ENCODE measurements at places on chromosomes 11 and 22. TPM values are rescaled to one million over a fixed set of nuclear protein-coding genes. Genes with fewer than 3 reads are reported as not detected.

GRCh38 chr11:124346311-124346955, 26.4 kb upstream of the OR8D2 start:
- no peaks in the 10 kb centered on the region for H3K36me3 ChIP-seq
- no peaks in the 10 kb centered on the region for H3K27me3 ChIP-seq
- no peak for DNase-seq
- no peak overlapping the region for H3K27ac ChIP-seq
- no peak overlapping the region for H3K4me3 ChIP-seq

DNA sequence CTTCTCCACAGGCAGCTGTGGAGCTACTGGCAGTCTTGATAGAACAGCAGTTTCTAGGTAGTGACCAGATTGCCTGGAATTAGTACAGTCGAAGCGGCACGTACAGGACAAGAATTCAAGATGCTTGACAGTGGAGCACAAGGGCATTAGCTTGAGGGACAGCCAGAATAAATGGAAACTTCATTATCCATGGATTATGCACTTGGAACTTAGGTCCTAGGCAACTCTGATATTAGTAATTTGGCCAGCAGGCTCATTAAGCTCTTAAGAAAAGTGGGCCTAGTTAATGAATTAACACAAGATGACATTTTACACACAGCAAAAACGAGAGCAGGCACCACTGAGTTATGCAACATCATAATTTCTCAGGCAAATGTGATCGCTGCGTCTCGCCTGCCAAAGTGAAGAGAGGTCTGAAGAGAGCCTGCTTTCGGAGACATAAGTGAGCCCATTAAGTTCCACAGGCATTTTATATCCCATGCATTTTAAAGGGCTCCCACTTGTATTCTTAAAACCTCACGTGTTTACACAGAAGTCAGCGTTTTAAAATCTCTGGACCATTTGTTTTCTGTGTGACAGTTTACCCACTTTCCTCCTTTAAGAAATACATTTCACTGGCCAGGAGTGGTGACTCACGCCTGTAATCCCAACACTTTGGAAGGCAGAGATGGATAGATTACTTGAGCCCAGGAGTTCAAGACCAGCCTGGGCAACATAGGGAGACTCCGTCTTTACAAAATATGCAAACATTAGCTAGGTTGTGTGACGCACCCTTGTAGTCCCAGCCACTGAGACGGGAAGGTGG, 66.2 kb downstream of the COMMD9 start:
- H3K4me3 ChIP-seq: no peak overlapping the region
- H3K27ac ChIP-seq: no peak overlapping the region
- no peaks in the 10 kb centered on the region for H3K36me3 ChIP-seq
- no peaks in the 10 kb centered on the region for H3K4me1 ChIP-seq

- H3K27ac ChIP-seq: no peak overlapping the region
- H3K27me3 ChIP-seq: no peaks in the 10 kb centered on the region
- no peak for DNase-seq
- H3K4me1 ChIP-seq: peaks cover 2% of the 10 kb centered on the region
Measured at GRCh38 chr11:69546735-69547370, 65.4 kb downstream of the LINC01488 start.

DNA sequence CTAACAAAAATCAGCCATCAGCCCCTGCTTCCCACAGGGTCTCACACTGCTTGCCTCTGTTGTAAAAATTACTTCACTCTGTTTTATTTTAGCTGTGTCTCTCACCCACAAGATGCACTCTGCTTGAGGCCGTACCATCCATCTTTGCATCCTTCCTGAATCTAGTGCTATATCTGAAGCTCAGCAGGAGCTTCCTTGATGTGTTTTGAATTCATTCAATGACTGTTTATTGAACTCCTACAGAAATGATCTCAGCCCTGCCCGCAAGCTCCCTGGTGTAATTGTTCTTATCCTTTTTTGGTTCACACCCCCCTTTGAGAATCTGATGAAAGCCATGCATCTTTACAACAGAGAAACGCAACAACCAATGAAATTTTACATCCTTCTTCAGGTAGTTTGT, 310.2 kb upstream of the ZC3H12C start:
- H3K27me3 ChIP-seq: no peaks in the 10 kb centered on the region
- H3K36me3 ChIP-seq: no peaks in the 10 kb centered on the region
- H3K27ac ChIP-seq: no peak overlapping the region
- no peak overlapping the region for H3K4me3 ChIP-seq

DNA sequence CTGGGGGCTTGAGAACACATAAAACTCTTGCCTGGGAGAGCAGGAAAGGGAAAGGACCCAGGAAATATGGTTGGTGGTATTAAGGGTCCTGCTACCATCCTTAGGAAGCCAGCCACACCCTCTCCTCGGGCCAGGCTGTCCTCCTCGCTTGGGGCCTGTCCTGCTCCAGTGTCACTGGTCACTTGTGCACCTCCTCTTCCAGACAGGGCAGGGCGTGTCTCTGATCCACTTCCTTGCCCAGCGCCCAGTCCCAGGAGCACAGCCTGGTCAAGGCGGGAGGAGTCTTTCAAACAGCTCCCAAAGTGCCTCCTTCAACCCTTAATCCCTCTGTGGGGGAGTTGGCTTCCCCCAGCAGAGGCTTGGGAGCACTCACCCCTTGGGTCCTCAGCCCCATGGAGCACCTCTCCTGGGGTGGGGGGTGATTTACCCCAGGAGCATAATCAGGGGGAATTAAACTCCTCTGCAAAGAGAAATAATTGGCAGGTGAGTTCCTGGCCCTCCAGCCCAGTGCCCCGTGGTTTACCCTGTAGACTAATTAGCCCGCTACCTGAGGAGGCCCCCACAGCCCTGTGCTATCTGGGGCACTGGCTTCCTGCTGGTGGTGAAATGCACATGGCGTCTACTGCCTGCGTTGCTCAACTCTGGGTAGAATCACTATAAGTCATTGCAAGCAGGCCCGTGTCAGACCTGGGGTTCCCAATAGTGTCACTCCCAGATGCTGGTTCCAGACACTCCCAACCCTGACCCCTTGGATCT, 8.0 kb downstream of the TMPRSS6 start:
- no peaks in the 10 kb centered on the region for H3K4me1 ChIP-seq
- no peak overlapping the region for H3K27ac ChIP-seq
- no peak for DNase-seq
- no peaks in the 10 kb centered on the region for H3K36me3 ChIP-seq
- H3K27me3 ChIP-seq: no peaks in the 10 kb centered on the region
- no peak overlapping the region for H3K4me3 ChIP-seq

DNA sequence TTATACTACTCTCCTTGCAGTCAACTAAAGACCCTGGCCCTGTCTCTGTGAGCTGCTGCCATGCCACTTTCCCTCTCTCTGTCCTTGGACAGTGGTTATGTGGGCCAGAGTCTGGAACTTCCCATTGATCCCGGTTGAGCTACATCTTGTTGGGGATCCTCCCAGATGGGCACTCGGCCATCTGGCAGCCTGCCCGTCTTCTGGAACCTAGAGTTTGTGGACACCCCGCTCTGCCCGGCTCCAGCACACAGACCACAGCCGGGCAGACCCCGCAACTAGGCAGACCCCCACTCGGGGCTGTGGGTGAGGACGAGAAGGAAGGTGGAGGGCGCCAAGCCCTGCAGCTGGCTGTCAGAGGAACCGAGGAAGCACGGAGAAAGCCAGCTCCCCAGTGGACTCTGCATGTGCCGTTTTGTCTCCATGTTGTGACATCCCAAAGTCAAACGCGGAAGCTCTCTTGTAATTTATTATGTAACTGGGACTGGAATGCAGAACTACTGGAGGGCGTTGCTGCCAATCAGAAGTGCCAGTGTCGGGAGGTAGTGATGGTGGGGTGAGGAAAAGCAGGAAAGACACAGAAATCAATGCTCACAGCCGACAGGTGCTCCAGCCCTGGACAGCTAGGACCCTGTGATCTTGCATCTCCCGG, 207.7 kb downstream of the CEP164 start:
- no peaks in the 10 kb centered on the region for H3K36me3 ChIP-seq
- H3K27ac ChIP-seq: no peak overlapping the region
- H3K4me1 ChIP-seq: no peaks in the 10 kb centered on the region
- no peak overlapping the region for H3K4me3 ChIP-seq
- no peaks in the 10 kb centered on the region for H3K27me3 ChIP-seq
- DNase-seq: peak; percentile 55

DNA sequence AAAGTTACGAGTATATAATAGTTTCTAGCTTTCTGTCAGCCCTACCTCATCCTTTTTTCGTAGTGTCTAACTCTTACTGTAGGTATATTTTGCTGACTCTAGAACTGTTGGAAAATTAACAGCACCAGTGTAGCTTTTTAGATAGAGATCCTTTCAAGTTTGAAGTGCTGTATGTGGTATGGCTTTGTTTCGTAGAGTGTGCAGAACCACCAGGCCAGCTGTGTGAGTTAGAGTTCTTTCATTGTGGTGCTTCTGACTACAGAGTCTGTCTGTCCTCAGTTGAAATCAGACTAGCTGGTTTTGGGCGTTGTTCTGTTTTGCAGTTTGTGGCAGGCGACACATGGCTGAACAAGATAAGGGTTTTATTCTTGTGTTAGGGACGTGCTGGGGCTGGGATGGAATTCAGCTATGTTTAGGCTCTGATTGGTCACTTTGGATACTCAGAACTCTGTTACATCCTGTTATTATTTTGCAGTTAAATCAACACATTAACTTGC, 3.2 kb downstream of the ARHGEF12 start:
- peaks cover 62% of the 10 kb centered on the region for H3K4me1 ChIP-seq
- H3K36me3 ChIP-seq: no peaks in the 10 kb centered on the region
- DNase-seq: no peak
- H3K27me3 ChIP-seq: no peaks in the 10 kb centered on the region

- H3K4me3 ChIP-seq: no peak overlapping the region
- H3K27me3 ChIP-seq: no peaks in the 10 kb centered on the region
- H3K4me1 ChIP-seq: peaks cover 66% of the 10 kb centered on the region
- H3K27ac ChIP-seq: peak overlapping the region; percentile 88
Measured at GRCh38 chr11:57798905-57799559, 37.4 kb downstream of the CTNND1 start.

- H3K4me1 ChIP-seq: peaks cover 17% of the 10 kb centered on the region
- peak overlapping the region; percentile 100 for H3K4me3 ChIP-seq
- no peaks in the 10 kb centered on the region for H3K36me3 ChIP-seq
- DNase-seq: no peak
Measured at GRCh38 chr11:33040033-33040861, 875 bp downstream of the TCP11L1 start.

GRCh38 chr22:22215659-22216449, 28.7 kb upstream of the VPREB1 start:
- H3K4me3 ChIP-seq: no peak overlapping the region
- peaks cover 8% of the 10 kb centered on the region for H3K4me1 ChIP-seq
- no peak overlapping the region for H3K27ac ChIP-seq
- H3K36me3 ChIP-seq: no peaks in the 10 kb centered on the region
- DNase-seq: no peak
- no peaks in the 10 kb centered on the region for H3K27me3 ChIP-seq

GRCh38 chr22:48746789-48747425, 1080.8 kb downstream of the BRD1 start:
- no peaks in the 10 kb centered on the region for H3K36me3 ChIP-seq
- H3K27me3 ChIP-seq: no peaks in the 10 kb centered on the region
- H3K4me1 ChIP-seq: no peaks in the 10 kb centered on the region

DNA sequence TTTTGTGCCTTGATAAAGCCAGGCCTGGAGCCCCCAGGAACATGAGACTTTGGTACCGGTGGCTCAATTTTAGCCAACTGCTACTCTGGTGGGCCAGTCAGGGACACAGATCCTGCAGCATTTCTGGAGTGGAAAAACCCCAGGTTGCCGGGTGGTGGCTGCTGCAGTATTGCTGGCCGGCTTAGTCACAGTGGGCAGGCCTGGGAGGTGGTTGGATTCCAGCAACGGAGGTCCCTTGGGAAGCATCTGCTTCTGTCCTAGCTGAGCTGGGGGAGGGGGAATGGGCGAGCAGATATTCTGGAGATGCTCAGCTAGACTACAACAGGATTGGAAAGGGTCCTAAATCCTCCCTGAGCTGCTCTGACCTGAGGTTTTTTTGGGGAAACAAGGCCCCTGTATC, 31.6 kb upstream of the ACCSL start:
- peak; percentile 57 for DNase-seq
- H3K36me3 ChIP-seq: no peaks in the 10 kb centered on the region
- H3K4me1 ChIP-seq: no peaks in the 10 kb centered on the region
- no peak overlapping the region for H3K27ac ChIP-seq
- no peaks in the 10 kb centered on the region for H3K27me3 ChIP-seq
- H3K4me3 ChIP-seq: no peak overlapping the region

DNA sequence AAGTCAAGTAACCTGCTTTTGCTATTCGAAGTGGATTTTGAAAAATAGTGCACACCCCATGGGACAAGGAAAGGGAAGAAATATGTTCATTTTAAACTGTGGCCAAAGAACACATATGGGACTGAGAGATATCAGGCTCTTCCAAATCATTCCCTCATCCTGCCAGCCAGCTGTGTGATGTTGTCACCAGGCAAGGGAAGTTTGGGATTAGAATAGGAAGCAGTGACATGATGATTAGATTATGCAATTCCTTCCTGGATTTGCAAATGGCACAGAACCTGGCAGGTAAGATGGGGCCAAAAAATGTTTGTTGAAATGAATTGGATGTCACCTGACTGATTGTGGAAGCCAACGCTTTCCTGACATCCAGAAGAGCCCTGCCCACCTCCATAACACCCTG, 4.9 kb upstream of the SCN3B start:
- no peak overlapping the region for H3K4me3 ChIP-seq
- H3K27ac ChIP-seq: no peak overlapping the region
- H3K36me3 ChIP-seq: no peaks in the 10 kb centered on the region
- DNase-seq: no peak

The TOB2 gene
- 23.1 TPM for total RNA-seq

The CTTN gene
- total RNA-seq: 197 TPM

The TBX1 gene
- total RNA-seq: 1.0 TPM

The LRRC4C gene
- 1.3 TPM for total RNA-seq

The MUC15 gene
- 9.2 TPM for total RNA-seq

The ANO1 gene
- 7.3 TPM for total RNA-seq

The OR51B4 gene
- 0.52 TPM for total RNA-seq

The TEX12 gene
- not detected for total RNA-seq

The PRG3 gene
- not detected for total RNA-seq

The OR8K5 gene
- total RNA-seq: not detected

The SPI1 gene
- total RNA-seq: 7.5 TPM

The KCNJ5 gene
- total RNA-seq: 13.7 TPM

The MAPK8IP1 gene
- total RNA-seq: 23.7 TPM
